ENCODE measurements at places on chromosomes 1 and 21.

GRCh38 chr21:30233228-30234020 lies 17.5 kb upstream of the CLDN8 start:
- no peak for DNase-seq

- no peak for DNase-seq
Measured at GRCh38 chr1:30761381-30762151, 4.0 kb upstream of the LAPTM5 start.

DNA sequence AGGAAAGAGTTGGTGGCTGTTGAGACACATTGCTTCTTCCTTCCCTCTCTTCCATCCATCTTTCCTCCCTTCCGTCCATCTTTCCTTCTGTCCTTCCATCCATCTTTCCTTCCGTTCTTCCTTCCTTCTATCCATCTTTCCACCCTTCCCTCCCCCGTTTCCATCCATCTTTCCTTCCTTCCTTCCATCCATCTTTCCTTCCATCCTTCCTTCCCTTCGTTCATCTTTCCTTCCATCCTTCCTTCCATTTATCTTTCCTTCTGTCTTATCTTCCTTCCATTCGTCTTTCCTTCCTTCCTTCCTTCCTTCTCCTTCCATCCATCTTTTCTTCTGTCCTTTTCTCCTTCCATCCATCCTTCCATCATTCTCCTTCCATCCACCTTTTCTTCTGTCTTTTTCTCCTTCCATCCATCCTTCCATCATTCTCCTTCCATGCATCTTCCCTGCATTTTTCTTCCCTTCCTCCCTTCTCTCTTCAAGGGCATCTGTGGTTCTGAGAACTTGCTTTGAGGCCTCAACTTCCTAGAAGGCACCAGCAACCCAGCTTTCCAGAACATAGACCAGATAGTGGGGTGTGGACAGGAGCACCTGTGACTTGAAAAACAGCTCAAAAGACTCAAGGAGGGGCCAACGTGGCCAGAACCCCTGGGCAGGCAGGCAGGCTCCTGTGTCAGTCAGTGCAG lies 48.9 kb upstream of the SELENON start:
- DNase-seq = no peak

DNA sequence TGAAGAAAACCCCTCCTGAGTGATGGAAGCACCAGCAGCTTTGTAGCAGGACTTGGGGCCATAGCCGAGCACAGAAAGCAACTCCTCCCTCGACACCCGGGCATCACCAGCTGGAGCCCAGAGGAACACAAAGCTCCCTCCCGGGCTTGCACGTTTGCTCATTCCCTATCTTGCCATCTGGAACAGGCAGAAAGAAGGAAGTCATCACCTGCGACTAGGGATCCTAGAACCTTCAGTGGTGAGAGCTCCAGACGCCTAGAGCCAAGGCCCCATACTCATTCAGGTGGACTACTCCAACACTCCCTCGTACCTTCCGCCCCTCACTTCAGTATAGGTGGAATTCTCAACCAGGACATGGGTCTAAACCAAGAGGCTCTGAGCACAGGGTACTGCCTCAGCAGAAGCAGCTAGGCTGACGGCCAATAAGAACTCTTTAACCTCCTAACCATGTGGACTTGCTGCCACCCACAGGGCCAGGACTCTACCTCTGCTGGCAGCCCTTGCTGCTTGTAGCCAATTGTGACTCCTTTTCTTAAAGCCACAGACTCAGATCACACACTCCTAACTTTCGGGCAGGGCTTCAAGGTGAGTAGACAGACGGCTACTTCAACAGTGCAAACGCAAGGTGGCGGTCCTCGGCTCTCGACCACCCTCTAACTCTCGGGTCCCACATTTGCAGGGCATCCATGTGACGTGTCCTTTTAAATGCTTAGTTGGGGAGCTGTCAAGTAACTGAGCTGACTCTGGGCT lies 65.4 kb downstream of the NPHP4 start:
- DNase-seq = no peak

- DNase-seq = no peak
Measured at GRCh38 chr1:223650465-223650864, 15.0 kb downstream of the CAPN8 start.

DNA sequence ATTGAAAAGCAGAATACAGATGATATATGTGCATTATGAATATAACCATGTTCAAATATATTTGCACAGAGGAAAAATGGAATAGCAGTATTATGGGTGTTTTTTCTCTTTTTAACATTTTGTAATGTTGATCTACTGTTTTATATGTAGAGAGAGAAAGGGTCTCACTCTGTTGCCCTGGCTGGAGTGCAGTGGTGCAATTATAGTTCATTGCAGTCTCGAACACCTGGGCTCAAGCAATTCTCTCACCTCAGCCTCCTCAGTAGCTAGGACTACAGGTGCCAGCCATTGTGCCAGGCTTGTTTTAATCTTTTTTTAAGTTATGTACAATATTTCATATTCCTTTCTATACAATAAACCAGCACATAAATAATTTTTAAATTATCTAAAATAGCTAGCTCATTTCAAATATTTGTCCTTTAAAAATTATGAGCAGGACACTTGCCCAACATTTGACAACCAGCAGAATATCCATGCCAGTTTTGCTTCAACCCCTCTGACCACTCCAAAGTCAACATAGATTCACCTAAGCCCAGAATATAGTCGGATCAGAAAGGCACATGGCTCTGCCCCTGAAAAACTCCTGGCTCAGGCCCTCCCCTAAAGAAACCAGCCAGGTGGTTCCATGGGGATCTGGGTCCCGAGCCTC lies 29.8 kb downstream of the ZNF281 start:
- no peak for DNase-seq

DNA sequence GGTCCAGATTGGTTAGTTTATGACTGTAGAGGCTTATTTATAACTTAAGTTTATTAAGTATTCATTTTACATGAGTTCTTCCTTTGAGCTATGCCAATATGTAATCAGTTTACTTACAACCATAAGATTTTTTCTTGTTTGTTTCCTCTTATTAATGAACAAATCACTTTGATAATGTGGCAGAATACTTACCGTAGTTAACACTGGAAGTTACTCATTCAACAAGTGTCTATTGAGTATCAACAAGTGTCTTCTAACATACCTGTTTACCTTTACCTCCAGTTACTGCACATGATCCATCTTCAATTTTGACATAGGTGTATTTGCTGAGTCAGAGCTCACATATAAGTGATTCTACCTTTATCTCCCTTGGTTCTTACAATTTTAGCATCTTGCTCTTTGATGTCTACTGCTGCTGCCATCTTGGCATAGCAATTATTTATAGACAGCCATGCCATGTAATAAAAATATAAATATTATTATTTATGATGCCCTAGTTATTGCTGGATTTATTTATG lies 205.7 kb downstream of the NCAM2 start:
- no peak for DNase-seq

DNA sequence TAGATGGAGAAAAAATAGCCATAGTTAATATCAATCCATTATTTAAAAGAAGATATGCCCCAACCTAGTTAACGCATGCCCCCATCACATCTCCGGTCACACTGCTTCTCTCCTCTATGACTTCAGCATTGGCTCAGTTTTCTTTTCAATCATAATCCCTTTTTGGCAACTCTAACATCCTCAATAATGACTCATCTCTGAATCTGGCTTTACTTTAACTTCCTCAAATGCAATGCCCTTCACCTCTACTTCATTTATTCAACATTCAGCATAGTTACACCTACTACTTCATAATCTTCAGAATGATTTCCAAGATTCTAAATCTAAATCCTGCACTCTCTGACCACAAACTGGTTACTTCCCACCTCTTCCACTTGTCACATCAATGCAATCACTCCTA lies 417.3 kb downstream of the USH2A start:
- no peak for DNase-seq

DNA sequence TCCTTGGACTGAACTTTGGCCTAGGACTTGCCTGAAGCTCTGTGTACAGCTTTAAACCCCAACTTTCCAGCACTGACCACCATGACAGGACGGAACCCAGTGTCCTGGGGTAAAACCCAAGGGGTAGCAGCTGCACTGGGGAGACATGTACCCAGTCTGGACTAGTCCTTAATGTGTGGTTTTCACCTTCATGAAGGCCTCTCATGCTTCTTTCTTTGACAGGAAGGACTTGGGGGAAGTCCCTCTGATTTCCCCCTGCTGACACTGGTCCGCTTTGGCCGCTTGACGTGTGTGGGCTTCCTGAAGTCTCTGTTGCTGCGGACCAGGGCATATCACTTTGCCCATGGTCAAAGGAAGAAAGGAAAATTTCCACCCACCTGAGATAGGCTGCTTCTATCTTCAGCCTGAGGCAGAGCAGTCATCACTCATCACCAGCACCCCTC lies 66.3 kb upstream of the PRDX6 start:
- no peak for DNase-seq

DNA sequence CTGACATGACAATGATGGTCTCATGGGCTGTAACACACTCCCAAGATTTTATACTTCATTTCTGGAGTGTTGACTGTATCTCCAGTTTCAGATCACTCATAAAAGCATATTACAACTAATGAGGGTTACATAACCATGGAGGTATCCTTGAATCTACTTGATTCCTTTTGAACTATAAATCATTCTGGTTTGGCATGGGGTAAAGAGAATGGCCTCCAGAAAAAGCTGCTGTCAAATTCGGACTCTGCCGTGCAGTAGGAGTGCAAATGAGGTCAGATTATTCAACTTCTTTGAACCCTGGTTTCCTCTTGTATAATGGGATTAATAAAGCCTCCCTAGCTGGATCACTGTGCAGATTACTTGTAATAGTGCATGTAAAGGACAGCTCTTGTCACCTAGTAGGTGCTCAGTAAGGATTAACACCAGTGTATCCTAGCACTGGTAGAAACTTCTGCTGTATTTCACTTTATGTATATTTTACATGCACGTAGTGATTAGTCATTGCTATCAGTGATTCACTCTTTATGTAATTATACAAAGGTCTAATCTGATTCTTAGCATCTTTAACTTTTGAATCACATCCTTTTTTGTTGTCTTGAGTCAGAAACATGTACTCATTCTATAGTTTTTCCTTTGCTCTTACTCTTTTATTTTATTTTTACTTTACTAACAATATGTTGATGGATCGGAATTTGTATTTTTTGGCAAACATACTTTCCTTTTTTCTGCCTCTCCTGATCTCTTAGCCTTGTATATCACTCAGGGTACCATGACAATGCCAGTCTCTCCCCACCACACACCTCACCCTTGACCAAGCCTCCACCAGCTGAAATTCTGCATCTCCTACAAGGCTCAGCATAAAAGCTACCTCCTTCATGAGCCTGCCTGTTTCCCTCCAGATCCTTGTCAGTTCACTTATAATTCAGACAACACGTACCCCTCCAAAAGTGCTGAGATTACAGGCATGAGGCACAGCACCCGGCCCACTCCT lies 3.2 kb downstream of the LRRC8C start:
- no peak for DNase-seq

GRCh38 chr1:237672748-237673147 lies 218.0 kb downstream of the ZP4 start:
- DNase-seq = no peak

DNA sequence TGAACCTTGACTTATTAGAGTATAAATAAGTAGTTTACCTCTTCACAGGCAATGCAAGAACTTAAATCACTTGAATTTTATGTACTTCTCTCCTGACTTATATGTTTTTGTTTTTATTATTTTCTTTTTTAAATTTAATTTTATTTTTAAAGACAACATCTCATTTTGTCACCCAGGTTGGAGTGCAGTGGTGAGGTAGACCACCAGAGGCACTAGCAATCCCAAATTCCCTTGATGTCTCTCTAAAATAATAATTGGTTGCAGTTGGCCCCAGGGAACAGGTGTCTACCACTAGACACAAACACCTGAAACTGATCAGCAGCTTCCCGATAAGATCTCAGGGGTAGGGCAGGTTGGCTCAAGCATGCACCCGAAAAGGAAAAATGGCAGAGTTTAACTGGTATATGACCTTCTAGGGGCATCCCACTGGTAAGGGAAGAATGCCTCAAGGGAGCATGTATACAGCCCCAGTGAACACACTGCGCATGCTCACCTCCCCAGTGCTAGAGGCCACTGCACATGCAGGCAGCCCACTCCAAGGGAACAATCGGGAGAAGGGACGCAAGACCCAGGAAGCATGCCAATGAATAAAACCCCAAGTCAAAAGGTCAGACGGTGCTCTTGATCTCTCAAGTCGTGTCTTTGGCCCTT lies 14.6 kb downstream of the EXOC8 start:
- DNase-seq = no peak

GRCh38 chr1:241992734-241993133 lies 6.2 kb downstream of the MAP1LC3C start:
- DNase-seq = no peak

DNA sequence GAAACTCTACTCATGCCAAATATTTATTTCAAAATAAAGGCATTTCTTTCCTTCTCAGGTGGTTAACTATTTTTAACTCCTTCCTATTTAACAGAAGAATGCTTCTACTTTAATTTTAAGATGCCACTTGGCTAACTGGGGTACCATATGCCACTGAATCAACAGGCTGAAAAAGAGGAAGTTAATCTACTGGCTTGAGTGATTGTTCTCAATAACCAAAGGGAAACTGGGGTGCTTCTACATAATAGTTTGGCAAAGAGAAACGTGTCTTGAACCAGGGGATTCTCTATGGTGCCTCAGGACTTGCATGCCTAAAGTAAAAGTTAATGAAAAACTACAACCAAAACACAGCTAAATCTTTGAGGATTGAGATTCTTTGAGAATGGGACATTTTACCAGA lies 142.6 kb downstream of the DENND1B start:
- DNase-seq = no peak

DNA sequence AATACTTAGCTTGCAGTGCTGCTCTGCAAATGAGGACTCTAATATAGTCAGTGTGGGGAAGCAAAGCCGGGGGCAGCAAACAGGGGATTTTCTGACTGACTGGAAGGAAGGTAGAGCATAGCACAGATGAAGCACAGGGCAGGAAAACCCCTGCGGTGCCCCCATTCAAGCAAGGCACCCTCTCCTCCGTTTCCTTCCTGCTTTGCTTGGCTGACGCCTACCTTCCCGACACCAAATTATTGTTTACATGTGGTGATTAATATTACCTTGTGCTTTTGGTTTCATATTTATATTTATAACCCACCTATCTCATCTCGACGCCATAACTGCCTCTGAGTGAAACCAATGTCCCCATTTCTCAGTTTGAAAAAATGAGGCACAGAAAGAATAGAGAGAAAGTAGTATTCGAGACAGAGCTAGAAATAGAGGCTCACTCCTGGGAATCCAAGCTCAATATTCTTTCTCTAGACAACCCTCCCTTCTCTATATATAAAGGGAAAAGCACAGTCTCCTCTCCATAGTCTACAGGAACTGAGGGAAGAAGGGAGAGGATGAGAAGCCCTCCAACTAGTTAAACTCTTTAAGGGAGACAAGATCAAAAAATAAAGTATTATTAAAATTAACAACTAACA lies 41.3 kb downstream of the PIK3C2B start:
- peak; percentile 56 for DNase-seq
